ENCODE measurements at places on chromosomes 7 and 10.

DNA sequence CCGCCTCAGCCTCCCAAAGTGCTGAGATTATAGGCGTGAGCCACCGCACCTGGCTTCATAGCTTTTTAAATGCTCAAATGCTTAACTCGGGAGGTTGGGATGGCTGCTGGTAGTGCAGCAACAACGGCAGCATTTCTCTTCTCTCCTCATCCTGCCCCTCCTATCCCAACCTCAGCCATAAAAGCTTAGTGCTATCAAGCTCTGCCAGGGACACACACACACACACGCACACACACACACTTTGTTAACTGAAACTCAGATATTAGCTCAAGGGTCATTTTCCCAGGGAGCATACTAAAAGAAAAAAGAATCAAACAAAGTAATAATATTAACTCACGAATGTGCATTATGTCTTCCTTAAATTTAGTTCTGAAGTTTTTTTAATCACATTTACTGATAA, 63.0 kb upstream of the HPS1 start:
- DNase-seq = no peak

GRCh38 chr7:134184767-134185166, 57.6 kb downstream of the LRGUK start:
- DNase-seq = no peak

DNA sequence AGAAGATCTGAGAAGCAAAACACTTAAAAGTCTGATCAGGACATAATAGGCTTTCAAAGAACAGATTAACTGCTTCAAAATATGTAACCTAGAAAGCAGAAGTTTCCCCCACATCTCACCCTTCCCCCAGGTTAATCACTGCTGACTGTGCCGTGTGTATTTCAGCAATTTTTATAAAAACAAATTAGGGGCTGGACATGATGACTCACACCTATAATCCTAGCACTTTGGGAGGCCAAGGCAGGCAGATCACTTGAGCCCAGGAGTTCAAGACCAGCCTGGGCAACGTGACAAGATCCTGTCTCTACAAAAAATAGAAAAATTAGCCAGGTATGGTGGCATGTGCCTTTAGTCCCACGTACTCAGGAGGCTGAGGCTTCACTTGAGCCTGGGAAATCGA, 67.6 kb upstream of the GATA3 start:
- DNase-seq = no peak

GRCh38 chr7:28017372-28017771, 163.2 kb downstream of the JAZF1 start:
- no peak for DNase-seq

GRCh38 chr7:30437823-30438574, 40.6 kb downstream of the NOD1 start:
- DNase-seq = no peak

GRCh38 chr7:117654780-117655179, 175.0 kb downstream of the CFTR start:
- no peak for DNase-seq

All from NCI-H1930 (cell line).